ENCODE measurements at places on chromosomes 12 and 14.

DNA sequence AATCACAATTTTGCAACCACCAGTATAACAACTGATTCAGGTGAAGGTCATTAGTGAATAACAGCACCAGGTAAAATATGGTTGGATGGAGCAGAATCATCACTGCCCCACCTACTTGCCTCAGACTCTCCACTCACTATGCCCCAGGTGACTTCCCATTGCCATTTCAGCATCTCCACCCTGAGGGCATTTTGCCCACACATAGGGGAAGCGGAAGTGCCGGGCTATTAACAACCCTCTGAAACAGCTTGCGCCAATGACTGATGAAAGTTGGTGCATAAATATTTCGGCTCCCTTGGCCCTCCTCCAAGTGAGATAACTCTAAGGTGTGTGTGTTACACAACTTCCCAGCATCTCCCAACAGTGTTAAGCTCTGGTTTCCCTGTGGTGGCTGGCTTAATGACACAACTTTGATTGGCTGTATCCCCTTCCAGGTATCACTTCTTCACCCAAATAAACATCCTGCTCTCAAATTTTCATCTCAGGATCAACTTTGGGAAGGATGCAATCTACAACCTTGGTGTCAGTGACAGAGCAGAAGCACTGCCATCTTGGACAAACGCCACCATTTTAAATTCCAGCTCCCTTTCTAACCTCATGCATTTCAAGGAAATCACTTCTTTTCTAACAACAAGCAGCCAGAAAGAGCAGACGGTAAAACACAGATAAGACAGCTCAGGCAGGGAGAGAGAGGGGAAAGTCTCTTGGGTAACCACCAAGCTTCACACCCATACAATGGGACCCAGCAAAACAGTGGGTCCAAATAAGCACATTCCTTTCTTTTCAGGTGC lies 73.6 kb upstream of the PPP2R5C start:
- no peak for DNase-seq

GRCh38 chr14:23800811-23801210 lies 152.8 kb upstream of the DHRS4 start:
- no peak for DNase-seq

GRCh38 chr12:116708826-116709756 lies 28.8 kb downstream of the SPRING1 start:
- no peak for DNase-seq

DNA sequence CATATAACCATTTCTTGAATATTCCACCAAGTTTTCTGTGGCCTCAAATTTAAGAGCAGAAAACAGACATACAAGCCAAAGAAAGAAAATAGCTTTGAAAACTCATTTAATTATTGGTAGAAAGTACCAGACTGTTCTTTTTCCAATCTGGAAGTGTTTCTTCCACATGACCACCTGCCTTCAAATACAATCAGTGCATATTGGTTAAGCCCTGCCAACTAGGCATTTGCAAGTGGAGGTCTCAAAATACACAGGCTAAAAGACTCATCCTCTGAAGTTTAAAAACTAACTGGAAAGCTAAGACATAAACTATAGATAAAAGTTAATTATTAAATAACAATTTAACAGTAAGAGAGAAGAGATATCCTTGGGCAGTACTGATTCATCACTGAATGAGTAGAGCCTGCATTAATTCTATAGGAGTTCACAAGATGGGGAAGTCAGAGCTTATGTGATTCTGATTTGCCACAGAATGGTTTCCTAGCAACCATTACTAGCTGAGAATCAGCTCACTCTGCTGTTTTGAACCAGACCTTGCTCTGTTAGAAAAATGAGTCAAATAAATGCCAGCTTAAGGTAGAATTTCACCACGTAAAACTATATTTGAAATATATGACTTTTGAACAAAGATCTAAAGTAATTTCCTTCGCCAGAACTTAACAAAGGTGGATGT lies 433.8 kb downstream of the FUT8 start:
- no peak for DNase-seq

GRCh38 chr14:36579573-36580140 lies 2.8 kb downstream of the NKX2-8 start:
- DNase-seq, result no peak

GRCh38 chr14:54782751-54783659 lies 119.6 kb downstream of the GCH1 start:
- DNase-seq, result no peak

DNA sequence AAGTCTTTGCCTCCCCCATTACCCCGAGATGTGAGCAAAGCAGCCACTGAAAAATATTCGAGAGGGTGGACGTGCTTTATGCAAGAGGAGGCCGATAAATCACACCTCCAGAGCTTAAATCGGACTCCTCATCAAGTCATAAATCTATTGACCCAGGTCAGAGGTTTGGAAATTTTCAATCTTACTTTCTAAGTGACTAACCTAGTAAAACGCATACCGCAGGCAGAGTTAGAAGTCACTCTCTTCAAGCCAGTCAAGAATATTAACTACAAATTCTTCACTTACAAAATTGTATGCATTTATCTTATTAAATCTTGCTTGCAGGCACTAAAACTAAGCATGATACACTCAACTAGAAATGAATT lies 34.9 kb downstream of the GPHB5 start:
- DNase-seq, result no peak

DNA sequence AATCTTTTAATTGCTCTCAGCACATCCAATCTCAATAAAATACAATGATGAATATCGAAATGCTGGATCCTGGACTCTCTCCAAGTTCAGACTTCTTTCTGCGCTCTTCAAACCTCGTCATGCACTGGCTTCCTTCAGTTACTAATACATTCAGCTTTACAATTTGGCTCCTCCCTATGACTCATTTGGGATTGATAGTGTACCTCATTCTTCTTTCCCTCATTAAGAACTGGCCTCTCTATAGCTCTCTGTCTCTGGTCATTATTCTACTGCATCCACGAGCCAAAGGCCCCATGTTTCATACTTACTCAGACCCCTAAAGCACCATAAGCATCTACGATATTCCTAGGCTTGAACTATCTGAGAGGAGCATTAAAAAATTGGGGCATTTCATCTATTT lies 4.9 kb downstream of the TSPAN8 start:
- no peak for DNase-seq

DNA sequence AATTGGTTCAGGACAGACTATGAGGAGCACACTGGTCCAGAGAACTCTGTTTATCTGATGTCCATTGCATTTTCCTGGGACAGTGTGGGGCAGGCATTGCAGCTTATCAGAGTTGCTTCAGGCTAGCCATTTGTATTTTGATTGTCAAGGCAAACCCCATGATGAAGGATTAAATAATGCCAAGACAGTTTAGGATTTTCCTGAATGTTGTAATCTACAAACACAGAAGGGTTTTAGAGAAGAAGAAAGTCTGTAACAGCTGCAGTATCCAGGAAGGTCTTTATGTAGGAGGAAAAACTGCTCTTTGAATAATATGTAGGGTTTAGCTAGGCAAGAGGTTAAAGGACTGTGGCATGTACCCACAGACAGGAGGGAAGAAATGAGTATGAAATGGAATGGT lies 32.2 kb upstream of the UNC79 start:
- DNase-seq, result no peak

DNA sequence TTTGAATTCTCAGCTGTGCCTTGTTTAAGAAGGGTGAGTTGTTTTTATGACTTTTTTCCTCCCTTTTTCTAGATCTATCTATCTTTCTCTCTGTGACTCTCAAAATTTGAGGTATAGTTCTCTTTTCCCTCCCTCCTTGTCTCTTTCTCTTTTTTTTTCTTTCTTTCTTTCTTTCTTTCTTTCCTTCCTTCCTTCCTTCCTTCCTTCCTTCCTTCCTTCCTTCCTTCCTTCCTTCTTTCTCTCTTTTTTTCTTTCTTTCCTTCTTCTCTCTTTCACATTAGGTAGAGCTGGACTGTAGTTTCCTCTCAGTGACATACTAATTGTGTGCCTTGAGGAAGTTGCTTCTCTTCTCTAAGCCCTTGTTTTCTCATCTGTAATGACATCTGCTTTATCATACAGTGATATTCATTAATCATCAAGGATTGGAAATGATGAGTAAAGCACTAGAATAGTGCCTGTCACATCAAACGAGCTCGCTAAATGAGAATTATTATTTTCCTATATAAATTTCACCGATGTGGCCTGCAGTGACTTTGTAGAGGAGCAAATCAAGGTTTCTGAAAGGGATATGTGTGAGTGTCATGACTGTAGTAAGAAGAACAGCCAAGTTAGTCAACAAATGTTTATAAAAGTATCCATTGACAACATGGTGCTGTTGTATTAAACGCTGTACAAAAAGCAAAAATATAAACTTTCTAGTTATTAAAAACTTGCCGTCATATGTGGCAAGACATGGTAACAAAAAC lies 78.9 kb upstream of the SLC38A2 start:
- DNase-seq, result no peak

DNA sequence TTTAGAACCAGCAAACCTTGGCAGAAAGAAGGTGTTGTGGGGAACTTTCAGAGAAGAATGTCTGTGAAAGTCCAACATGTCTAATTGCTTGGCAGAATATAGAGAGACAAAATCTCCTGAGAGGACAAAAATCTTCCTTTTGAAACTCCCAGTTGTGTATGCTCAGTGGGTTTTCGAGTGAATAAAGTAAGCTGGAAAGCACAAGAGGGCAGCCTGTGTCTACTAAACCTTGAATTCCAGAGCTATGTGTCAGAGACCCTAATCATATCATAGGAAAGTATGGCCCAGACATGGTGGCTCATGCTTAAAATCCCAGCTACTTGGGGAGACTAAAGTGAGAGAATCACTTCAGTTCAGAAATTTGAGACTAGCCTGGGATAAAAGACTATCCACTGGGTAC lies 661.2 kb downstream of the SLC16A7 start:
- no peak for DNase-seq

DNA sequence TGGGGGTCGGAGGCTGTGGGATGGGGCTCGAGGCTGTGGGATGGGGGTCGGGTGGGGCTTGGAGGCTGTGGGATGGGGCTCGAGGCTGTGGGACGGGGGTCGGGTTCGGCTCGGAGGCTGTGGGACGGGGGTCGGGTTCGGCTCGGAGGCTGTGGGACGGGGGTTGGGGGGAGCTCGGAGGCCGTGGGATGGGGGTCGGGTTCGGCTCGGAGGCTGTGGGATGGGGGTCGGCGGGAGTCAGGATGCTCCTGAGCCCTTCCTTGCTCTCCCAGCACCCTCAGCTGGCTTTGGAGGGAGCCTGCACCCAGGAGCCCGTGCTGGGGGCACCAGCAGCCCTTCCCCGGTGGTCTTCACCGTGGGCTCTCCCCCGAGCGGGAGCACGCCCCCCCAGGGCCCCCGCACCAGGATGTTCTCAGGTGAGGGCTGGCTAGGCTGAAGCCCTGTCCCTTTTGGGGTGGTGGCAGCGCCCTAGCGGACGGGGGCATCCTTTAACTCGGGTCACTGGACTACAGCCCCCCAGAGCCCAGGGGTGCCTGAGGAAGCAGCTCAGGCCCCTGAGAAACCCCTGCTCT lies 11.9 kb upstream of the PUS1 start:
- DNase-seq, result no peak

DNA sequence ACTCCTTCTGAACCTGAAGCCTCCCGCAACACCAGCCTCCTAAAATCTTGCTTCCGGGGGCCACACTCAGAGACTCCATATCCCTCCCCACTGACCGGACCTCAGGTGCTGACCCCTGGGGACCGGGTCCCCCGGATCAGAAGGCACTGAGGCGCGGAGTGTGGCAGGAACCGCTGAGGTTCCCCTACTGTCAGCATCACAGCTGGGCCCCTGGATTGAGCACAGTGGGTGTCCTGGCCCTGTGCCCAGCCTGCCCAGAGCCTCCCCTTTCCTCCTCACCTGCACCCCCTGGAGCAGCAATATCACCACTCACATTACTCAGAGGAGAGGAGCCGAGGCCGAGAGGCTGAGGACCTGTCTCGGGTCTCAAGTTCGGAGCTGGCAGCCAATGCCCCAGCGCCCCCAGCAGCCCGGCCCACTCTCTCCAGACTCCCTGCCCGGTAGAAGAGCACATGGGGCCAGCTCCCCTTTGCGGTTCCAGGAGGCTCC lies 101.2 kb upstream of the EIF5 start:
- no peak for DNase-seq

GRCh38 chr12:115763982-115764621 lies 513.4 kb downstream of the MED13L start:
- DNase-seq, result no peak

GRCh38 chr14:73313151-73313550 lies 75.8 kb downstream of the PAPLN start:
- no peak for DNase-seq

DNA sequence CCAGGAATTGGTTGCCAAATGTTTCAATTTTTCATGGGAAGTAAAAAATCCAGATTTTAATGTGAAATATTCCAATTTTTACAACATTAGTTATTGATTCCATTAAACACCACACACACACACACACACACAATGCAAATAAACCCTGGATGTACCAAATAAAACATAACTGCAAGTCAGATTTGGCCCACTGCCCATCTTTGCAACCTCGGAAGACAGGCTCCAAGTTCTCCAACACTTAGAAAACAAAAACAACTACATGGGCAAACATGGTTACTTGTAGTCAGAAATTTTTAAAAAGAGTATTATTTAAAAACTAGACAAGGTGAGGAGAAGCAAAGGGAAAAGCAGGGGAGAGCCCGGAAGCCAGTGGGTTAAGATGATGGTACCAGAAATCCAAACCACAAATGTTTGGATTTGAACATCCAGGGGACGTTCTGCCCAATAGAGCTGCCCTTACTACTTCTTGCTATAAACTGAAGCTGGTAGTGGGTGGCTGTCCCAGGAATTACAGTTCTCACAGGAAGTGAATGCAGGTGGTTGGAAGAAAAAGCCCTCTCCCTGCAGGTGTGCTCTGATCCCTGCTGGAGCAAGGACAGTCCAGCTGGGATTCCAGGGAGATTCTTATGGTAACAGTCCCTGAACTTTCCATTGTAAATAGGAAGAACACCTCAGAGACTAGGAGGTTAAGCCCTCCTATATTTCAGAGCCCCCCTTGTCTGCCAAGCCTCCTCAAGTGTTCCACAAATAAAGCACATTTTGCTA lies 111.7 kb downstream of the SLC25A21 start:
- DNase-seq, result no peak

DNA sequence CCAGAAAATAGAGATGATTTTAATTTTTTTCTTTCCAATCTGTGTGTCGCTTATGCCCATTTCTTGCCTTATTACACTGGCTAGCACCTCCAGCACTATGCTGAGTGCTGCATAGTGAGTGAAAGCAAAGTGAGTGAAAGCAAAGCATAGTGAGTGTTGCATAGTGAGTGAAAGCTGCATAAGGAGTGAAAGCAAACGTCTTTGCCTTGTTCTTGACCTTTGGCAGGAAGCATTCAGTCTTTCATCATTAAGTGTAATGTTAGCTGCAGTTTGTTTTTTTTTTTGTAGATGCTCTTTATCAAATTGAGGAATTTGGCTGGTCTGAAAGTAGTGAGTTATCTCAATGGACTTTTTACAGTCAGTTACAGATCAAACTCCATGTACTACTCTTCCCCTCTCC lies 6.9 kb upstream of the CORO1C start:
- DNase-seq, result no peak

DNA sequence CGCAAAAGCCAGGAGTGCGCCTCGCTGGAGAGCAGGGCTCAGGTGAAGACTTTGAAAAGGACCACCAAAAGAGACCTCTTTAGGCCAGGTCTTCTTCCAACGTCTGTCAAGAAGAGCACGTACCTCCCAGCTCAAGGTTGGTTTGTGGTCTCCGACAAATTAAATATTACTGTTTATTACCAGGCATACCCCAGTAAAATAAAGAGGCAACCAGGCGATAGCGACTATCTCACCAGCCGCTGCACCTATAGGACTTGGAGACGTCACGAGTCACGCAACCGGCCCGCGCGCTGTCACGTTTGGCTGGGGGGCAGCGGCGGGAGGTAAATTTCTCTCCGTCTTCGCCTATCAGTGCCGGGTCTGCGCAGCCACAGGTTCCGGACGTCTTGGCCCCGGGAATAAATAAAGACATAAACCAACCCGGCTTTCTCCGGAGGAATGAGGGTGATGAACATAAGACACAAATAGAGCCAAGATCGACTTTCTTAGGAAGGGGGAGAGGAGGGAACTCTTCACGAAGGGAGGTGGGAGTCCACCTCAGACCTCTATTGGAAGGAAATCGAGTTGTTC lies 2.0 kb upstream of the TBX5 start:
- DNase-seq, result no peak
